ENCODE measurements at places on chromosomes 7 and 10.
A peak's percentile ranks its signal among the peaks of the same experiment; 100 is the strongest.

- peak; percentile 88 for DNase-seq
These were observed 83.7 kb upstream of the EFCAB10 start for GRCh38 chr7:105664816-105665525.

DNA sequence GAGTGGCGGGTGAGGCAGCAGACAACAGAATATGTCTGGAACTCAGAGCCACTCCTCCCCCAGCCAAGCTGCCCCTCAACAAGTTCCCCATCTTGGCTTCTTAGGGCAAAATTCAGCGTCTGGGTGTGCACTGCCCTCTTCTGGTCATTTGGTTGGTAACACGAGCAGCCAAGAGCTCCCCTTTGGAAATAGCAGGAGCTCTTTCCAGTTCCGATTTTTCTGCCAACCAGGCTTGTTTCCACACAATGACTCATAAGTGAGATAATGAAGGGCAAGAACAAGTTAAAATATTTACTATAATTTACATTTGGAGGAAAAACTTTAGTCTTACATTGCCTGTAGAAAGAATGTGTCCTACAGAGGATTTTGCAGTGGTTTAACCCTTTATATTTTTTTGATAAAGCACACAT is 70.5 kb downstream of the ADCYAP1R1 start:
- peak; percentile 91 for DNase-seq

- no peak for DNase-seq
These were observed 54.7 kb downstream of the NPTX2 start for GRCh38 chr7:98671733-98672331.

GRCh38 chr7:45066409-45066808 is 22.4 kb downstream of the NACAD start:
- DNase-seq = no peak

DNA sequence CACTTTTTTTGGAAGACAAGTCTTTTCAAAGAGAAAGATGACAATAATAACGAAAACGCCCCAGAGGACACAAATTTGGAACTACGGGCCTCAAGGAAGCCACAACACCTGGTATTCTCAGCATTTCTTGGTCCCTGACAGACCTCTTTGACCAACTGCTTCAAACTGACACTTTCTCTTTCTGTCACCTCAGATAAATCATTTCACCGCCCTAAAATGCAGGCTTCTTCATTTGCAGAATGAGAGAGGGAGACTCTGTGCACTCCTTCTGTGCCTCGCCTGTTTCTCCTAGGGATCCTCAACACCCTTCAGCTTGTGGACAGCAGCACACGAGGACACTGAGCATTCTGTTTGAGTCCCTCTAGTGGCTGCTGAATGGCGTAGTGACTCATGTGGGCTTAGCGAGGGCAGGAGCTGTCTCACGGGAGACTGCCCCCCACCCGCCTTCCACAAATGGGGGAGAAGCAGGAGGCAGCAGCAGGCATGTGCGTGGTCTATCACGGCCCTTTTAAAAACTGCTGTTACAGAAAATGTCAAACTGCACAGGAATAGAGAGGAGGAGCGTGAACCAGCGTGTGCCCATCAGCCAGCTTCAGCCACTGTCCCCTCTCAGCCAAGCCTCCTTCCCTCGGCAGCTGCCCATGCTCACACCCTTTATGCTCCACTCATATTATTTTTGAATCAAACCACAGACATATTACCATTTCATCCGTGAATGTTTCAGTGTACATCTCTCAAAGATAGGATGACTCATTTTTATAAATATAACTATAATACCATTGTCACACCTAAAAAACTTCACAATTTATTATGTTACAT is 41.4 kb downstream of the GSDME start:
- DNase-seq = peak; percentile 55

DNA sequence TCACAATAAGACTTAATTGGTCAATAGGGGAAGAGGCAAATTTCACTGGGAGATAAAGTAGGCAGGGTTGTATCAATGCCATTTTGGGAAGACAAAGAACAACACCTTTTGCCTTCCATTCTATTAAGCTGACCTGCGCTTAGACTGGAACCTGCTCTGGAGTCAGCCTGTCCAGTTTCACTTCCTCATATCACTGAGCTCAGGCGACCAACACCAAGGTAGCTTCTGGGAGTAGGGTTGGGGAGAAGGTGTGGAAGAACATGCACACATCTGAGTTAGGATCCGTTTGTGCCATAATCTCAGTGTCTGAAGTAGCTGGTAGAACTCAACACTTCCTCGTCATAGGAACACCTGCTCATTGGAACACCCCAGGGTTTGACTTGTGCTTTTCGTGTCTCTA is 527.4 kb upstream of the IGFBP3 start:
- DNase-seq = no peak

- no peak for DNase-seq
These were observed 162.2 kb downstream of the SH3PXD2A start for GRCh38 chr10:103692952-103693811.
